ENCODE measurements at places on chromosomes 16 and 17.

GRCh38 chr16:49528060-49528865 lies 154.7 kb downstream of the C16orf78 start:
- no peak for DNase-seq

DNA sequence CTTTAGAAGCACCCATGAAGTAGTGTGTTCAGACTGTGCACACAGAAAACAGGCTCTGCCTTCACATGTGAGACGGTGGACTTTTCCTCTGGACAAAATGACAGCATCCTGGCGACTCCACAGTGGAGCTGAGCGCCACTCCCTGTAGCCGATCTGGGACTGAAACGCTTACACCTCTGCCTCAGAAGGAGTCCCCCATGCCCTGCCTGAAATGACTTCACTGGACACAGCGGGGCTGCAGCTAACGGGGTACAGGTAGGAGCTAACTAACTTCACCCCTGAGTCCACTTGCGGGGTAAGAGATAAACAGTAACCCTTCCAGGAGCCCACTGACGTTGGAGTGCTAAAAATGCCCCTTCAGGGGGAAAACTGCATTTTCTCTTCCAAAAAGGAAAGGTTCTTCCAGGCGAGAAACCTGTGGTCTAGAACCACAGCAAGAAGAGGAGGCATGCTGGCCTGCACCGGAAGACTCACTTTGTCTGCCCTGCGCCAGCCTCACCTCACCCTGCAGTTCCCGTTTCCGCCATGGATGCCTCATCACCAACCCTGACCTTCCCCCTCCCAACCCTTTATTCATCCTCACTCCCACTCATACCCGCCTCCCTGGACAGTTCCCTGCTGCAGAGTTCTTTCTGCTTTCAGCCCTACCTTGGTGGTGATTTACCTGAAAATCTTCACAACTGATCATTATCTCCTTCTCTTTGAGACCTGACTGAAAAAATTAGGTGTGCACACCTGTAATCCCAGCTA lies 19.4 kb upstream of the ENDOV start:
- DNase-seq, result no peak

- DNase-seq, result no peak
These were observed 15.1 kb upstream of the BAHCC1 start for GRCh38 chr17:81380131-81380530.

DNA sequence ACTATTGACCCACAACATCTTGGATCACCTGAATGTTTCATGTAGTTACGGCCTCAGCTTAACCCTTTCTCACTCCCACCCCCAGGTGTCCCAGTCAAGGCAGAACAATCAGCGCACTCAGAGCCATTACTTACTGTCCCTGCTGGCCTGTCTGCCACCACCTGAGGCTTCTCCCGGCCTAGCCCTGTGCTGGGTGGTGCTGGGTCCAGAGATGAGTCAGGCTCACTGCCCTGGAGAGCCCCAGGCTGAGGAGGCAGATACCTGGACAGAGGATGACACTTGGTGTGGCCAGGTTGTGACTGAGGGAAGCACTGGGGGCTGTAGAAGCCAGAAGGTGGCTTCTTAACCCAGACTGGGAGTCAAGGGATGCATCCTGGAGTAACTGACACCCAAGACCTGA lies 4.0 kb upstream of the SLC5A2 start:
- no peak for DNase-seq

DNA sequence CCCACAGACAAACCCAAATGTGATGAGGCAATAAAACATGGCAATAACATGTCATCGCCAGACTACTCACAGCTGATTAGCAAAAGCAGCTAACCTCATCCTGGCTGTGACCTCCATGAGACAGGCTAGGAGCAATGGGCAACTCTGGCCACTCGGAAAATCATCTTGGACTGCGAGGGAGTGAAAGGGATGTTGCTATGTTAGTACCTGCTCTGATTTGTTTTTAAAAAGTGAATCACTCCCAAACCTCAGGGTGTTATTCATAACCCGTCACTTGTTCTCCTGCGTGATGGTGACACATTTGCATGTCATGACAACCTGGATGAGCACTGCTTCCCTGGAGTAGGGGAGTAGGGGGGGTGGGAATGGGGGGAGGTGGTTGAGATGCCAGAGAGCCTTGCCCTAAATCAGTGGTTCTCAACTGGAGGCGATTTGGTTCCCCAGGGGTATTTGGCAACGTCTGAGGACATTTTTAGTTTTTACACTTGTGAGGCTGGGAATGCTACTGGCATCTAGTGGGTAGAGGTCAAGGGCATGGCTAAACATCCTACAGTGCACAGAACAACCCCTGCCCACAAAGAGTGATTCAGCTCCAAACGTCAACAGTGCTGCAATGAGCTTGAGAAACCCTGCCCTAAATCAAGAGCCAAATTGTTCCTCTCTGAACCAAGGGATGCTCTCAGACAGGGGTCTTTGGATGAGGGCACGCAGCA lies 241.7 kb downstream of the SOX9 start:
- DNase-seq, result no peak

DNA sequence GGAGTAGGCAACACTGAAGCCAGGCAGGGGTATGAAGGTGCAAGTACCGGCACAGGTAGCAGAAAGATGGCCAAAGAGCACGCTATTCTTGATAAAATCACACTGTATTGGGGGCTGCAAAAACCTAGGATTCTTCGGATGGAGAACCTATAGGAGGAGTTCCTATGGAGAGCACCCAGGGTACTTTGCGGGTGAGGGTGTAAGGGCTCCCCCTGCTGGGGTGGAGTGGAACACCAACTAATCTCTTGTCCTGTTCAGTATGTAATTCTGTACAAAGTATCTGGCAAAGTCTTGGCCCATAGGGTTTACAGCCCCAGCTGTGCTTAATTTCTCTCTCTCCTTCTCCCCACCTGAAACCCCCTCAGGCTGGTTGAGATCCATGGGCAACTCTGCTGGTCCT lies 393.1 kb upstream of the ASIC2 start:
- no peak for DNase-seq

GRCh38 chr16:57663917-57664661 lies 4.0 kb upstream of the ADGRG3 start:
- DNase-seq, result no peak

GRCh38 chr16:67718668-67719047 lies 458 bp downstream of the GFOD2 start:
- no peak for DNase-seq

- no peak for DNase-seq
These were observed 207.0 kb upstream of the IRX3 start for GRCh38 chr16:54493594-54493993.

- no peak for DNase-seq
These were observed 80.8 kb upstream of the RNU2-1 start for GRCh38 chr17:43314611-43315011.

- DNase-seq, result no peak
These were observed 30.2 kb downstream of the TPSG1 start for GRCh38 chr16:1194665-1195392.

DNA sequence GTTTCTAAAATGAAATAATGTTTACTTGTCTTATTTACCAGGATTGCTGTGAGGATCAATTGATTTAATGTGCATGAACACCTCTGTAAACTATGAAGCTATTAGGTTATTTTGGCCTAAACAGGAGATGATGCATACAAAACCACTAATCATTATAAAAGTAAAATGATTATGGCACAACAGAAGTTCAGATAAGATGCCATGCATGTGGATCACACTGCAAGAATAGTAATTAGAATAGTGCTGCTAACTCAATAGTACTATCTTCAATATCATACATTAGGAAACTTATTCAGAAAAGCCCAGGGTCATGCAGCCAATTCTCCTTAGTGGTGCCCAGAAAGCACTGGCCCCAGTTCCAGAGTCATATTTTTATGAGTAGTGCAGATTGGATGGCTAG lies 66.9 kb downstream of the TMEM100 start:
- DNase-seq, result no peak

- DNase-seq, result peak; percentile 57
These were observed 12.9 kb downstream of the AKAP1 start for GRCh38 chr17:57097832-57098421.

DNA sequence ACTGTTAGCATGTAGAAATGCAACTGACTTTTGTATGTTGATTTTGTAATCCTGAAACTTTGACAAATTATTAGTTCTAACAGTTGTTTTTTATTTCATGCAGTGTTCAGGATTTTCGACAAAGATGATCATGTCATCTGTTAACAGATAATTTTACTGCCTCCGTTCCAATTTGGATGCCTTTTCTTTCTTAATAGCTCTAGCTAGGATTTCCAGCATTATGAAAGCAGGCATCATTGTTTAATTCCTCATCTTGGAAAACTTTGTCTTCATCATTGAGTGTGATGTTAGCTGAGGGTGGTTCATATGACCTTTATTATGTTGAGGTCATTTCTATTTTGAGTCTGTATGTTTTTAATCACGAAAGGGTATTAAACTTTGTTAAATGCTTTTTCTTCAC lies 31.9 kb downstream of the RMI2 start:
- no peak for DNase-seq

- DNase-seq, result no peak
These were observed 2.3 kb downstream of the HIGD1B start for GRCh38 chr17:44850025-44850424.

GRCh38 chr17:3447625-3448024 lies 14.0 kb upstream of the OR1E2 start:
- DNase-seq, result no peak

GRCh38 chr16:88853325-88853941 lies 3.3 kb downstream of the GALNS start:
- no peak for DNase-seq

DNA sequence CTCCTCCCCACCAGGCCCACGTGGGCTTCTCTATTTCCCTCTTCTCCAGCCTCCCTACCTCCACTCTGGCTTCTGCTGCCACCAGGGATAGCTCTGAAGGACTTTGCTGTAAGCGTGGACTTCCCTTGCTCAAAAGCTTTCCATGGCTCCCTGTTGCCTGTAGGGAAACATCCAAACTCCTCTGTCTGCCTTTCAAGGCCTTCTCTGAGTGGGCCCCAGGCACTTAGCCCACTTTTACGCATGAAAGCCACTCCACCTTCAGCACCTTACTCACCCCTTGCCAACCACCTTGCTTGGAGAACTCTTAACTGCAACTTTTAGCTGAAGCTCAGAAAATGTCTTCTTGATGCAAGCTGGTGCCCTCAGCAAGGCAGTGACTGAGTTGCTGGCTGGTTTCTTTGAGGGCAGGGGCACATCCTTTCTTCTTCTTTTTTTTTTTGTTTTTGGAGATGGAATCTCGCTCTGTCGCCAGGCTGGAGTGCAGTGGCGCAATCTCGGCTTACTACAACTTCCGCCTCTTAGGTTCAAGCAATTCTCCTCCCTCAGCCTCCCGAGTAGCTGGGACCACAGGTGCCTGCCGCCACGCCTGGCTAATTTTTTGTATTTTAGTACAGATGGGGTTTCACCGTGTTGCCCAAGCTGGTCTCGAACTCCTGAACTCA lies 52.0 kb upstream of the DLX4 start:
- no peak for DNase-seq

- DNase-seq, result no peak
These were observed 10.8 kb upstream of the CDR2 start for GRCh38 chr16:22385196-22385595.

DNA sequence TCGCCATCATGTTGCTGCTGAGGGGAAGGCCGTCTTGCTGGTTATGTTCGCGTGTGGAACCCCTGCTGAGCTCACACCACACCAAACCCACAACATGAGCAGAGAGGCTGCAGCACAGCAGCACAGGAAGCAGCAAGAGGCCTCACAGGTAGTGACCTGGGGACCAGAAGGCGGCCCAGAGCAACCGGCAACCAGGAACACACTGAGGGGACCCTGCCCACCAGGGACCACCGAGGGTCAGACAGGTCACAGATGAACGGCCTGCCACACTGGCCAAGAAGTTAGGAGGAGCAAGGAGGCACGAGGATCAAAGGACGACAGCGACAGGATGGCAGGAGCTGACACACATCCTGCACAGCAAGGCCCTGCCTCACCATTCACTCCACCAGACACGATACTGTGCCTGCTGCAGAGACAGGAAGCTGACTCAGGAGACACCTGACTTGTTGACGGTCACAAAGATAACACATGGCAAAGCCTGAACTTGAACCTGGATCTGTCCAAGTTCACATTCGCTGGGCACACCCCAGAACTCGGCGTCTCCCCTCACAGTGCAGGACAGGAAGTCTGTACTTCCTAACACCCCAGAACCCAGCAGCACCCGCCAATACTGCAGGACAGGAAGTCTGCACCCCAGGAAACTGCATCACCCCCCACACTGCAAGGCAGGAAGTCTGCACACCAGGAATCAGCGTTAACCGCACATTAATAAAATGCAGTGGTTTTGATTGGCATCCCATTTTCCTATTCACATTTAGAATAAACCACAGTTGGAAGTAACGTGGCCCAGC lies 98.5 kb downstream of the ZNF778 start:
- no peak for DNase-seq

GRCh38 chr17:37541880-37542660 lies 52.4 kb downstream of the DUSP14 start:
- no peak for DNase-seq

DNA sequence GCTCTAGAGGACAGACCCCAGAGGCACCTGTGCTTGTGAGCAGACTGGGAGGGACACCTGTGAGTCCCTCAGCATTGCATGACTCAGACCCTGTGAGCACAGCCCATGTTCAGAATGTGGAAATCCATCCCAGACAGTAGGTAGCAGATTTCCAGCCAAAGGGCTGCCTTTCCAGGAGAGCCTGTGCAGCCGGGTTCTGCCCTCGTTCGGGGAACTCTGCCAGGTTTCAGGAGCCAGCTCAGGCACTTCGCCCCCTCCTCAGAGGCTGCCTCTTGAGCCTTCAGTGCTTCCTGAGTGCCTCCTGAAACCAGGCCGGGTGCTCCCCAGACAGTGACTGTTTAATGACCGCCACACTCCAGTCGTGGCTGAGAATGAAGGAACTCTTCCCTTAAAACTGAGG lies 23.3 kb upstream of the SDR42E2 start:
- no peak for DNase-seq

DNA sequence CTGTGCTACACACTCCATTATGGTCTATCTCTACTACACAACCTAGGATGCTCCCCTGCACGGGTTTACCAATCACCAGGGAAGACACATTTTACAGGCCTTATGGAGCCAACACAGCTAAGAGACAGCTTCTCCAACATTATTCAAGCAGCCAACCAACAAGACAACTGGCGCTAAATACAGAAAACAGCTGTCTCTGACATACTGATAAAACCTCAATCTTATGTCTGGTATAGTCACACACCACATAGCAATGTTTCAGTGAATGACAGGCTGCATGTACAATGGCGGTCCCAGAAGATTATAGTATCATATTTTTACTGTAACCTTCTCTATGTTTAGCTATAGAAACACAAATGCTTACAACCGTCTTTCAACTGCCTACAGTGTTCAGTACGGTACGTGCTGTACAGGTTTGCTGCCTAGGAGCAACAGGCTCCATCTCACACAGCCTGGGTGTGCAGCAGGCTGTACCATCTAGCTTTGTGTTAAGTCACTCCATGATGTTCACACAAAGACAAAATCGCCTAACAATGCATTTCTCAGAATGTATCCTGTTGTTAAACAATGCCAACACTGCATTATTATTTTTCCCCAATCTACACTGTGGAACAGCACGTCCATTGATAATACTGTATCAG lies 10.9 kb downstream of the USP22 start:
- no peak for DNase-seq

DNA sequence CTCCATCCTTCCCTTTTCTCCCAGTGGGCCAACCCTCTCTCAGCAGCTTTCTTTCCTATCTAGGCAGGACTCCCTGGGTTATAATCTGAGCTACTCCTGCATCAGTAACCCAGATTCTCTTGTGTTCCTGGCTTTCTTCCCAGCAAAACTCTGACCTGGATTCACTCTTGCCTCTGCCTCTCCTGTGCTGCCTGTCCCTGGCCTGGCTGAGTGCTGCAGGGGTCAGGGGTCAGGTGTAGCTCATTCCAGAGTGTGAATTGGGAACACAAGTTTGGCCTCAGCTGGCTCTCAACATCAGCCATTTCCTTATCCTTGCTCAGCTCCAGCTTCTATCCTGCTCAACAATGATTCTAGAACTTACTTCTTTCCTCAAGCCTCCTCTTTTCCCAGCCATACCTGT lies 2.5 kb upstream of the ST6GALNAC2 start:
- DNase-seq, result no peak

Measured in NCI-H446 treated with DMSO at 0.1 percent for 48 hours (cell line).